ENCODE measurements at places on chromosomes 12 and 14.

- no peak for DNase-seq
Observed at GRCh38 chr12:124230117-124230757, 64.7 kb upstream of the RFLNA start.

DNA sequence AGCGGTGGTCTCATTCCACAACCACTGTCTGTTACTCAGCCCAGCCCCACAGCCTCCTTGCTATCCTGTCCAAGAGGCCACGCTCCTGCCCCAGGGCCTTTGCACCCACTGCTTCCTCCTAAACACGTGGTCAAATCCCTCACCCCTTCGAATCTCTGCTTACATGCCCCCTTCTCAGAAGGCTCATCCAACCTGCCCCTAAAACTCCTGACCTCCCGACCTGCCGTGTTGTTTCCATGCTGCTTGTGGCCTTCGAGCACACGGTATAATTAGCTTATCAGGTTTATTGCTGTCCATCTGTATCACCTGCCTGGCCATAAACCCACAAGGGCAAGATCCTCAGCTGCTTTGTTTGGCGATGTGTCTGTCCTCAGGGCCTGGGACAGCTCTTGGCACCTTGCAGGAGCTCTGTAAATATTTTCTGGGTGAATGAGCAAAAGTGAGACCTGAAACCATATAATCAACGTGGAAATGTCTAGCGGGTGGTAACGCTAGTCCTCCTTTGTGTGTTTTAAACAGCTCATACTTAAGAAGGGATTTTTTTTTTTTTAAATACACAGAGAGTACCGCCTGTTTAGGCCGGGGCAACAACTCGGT lies 36.0 kb downstream of the SCARB1 start:
- DNase-seq = no peak

DNA sequence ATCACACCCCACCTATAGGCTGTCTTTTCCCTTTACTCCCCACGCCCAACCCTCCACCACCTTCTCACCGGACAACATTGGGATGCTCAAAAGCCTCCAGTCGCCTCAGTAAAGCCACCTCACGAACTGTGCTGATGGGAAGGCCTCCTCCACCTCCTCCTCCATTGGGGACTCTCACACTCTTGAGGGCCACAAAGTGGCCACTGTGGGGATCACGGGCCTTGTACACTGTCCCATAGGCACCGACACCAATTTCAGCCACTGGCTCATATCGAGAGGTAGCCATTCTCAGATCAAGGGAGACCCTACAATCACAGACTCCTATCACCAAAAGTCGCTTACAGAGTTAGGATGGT lies 700 bp downstream of the CDK4 start:
- DNase-seq = no peak

DNA sequence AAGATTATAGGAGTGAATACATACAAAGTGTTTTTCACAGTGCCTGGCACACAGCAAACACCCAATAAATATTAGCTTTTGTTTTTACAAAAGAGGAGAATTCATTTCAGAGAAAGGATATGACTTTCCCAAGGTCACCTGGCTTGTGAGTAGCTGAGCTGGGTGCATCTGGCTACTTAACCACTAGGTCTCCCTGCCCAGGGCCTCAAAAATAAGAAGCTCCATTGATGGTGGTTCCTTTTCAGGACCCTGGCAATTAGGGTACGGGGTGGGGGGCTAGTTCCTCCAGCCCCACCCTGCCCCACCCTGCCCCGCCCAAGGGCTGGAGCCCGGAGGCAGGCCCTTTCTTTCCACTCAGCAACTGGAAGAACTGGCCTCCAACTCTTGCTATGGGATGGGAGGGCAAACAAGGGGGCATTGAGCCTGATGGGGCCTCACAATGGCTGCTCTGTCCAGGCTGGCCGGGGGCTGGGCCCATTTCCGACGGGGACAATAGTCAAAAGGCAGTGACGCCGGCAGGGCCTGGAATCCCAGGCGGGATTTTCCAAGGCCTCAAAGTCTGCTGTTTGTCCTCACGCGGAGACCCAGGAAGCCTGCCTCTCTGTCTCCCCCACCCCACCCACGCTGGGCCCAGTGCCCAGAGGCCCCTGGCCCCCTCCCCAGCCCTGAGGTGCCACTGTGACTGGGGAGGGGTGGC lies 8.2 kb upstream of the ATG101 start:
- no peak for DNase-seq

DNA sequence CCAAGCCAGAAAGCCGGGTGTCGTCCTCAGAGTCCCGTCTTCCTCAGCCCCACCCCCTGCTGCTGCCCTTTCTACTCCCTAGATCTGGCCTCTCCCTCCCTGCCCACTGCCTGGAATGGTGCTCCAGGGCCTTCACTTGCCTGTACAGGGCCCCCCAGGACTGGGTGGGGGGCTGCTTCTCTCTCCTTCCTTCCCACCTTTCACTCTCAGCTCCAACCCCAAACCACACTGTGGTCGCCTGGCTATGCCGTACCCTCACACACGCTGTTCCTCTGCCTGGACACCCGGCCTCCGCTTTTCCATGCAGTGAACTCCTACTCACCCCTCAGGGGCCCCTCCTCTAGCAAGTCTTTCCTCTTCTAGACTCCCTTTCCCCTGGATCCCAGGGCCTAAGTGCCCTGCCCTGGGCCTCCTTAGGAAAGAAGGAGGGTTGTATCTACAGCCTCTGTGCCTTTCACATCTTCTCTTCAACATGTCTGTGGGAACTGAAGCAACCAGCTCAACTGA lies 25.5 kb upstream of the DIO3 start:
- DNase-seq = no peak

DNA sequence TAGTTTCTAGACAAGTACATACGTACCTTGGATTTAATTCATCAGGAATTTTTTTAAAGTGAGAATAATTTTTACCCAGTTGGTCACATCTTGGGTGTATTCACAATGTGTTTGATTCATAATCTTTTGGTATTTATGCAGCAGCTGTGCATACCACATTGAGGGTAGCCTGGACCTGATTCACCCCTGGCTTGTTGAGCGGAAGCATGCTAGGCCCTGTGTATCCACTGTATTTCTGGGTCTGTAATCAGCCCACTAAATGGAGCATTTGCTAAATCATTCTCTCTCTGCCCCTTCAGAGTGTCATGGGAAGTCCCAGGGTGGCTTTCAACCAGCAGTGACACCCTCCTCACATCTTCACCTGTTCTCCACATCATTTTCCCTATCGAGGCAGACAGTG lies 203.8 kb upstream of the RGS6 start:
- DNase-seq = no peak

GRCh38 chr14:80352471-80352870 lies 141.2 kb upstream of the DIO2 start:
- no peak for DNase-seq

GRCh38 chr12:10069099-10069498 lies 29.7 kb downstream of the CLEC1A start:
- no peak for DNase-seq

GRCh38 chr12:8709124-8709830 lies 11.5 kb downstream of the RIMKLB start:
- DNase-seq = no peak
